Fibroblast of lung (primary cell): ENCODE measurements at places on chromosomes 12 and 14. TPM values are rescaled to one million over a fixed set of nuclear protein-coding genes. Genes with fewer than 3 reads are reported as not detected.

The CLIP1 gene
- total RNA-seq: 106 and 147 TPM in 2 replicates

The AJUBA gene
- total RNA-seq: 57.0 and 84.9 TPM in 2 replicates

The NEK9 gene
- 81.3 and 91.7 TPM in 2 replicates for total RNA-seq

The RD3L gene
- total RNA-seq: not detected in 2 replicates

The SELPLG gene
- 0.51 and 1.5 TPM in 2 replicates for total RNA-seq

The CCDC197 gene
- total RNA-seq: not detected in 2 replicates

The PMCH gene
- total RNA-seq: not detected in 2 replicates

- H3K27ac ChIP-seq: no peak overlapping the region
- no peaks in the 10 kb centered on the region for H3K36me3 ChIP-seq
- peaks cover 4% of the 10 kb centered on the region for H3K4me1 ChIP-seq
- DNase-seq: peak; percentile 64
These were observed 164.9 kb downstream of the NAV3 start for GRCh38 chr12:77995436-77996167.

DNA sequence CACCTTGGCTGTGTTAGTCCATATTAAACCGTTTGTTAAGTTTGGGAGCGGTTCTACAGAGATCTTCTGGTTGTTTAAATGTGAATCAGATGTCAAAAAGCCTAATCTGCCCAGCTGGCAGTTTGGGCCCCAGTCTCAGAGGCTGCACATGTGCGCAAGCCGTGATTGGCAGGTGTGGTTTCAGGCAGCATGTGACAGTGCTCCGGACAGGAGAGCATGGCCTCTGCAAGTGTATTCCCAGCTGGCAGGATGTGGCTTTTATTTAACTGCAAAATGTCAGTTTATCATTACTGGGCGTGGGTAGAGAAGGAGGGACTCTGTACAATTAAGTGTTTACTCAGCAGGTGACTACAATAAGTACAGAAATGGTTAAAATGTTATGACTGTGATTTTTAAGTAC, 77.5 kb downstream of the PELI2 start:
- H3K4me1 ChIP-seq: peaks cover 20% of the 10 kb centered on the region
- H3K27ac ChIP-seq: no peak overlapping the region
- peak; percentile 83 for DNase-seq
- H3K27me3 ChIP-seq: no peaks in the 10 kb centered on the region
- no peaks in the 10 kb centered on the region for H3K36me3 ChIP-seq

GRCh38 chr14:35512765-35513164, 21.2 kb upstream of the INSM2 start:
- H3K4me1 ChIP-seq: no peaks in the 10 kb centered on the region
- no peak overlapping the region for H3K27ac ChIP-seq
- no peaks in the 10 kb centered on the region for H3K27me3 ChIP-seq
- H3K36me3 ChIP-seq: no peaks in the 10 kb centered on the region

DNA sequence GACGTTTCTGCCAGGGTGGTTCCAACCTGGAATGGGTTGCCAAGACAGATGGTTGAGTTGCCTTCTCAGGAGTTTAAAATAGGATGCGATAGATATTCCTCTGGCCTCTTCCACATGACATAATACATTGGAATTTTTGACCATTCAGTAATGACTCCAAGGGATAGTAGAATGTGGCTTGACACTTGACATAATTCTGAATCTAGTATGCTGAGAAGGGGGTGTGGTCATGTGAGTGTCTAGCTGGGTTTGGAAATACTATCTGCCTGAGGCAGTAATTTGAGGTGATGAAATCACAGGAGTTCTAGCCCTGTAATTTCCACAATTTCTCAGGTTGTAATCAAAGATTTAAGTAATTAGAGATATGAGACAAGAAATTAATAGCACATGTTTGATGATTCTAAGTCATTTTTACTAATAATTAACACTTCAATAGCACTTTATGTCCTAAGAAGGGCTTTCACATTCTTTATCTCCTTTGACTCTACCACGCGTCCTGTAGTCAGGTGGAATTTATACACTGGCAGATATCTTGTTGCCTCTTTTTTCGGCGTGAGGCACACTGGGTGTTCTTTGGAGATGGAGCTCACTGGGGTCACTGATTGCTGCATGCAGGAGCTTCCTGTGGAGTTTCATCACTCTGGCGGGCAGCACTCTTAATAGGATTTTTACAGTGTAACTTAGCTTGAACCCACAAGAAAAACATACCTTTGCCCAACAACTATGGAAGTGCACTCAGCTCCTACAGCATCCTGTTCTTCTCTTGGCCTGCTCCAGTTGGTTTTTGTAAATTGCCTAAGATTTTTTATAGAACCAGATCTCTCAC, 3.2 kb upstream of the AMIGO2 start:
- no peaks in the 10 kb centered on the region for H3K27me3 ChIP-seq
- H3K36me3 ChIP-seq: no peaks in the 10 kb centered on the region
- H3K4me3 ChIP-seq: no peak overlapping the region
- peak; percentile 88 for DNase-seq

DNA sequence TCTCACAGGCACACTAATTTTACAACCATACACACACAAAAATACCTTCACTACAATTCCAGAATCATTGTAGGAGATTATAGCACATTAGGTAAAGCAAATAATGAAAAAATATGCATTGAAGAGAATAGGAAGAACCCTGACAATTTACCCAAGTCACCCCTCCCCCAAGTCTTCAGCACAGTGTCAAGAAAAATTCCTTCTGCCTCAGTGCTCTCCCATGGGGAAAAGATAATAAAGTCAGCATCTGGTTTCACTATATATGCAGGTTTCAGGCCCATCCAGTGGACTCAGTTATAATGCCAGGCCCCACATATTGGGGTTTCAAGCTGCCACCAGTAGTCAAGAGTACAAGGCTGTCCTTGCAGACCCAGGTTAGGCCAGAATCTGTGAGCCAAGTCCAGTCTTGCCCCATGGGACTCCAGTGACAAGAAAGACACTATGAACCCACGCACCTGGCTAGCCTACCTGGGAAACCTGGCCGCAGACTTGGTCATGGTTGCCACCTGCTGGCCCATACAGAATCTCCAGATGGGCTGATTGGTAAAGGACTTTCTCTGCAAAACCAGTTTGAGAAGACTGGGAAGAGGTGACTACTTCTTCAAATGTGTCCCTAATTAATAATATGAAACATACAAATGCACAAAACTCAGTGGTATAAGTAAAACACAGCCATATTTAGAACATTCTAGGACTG, 398.6 kb upstream of the FLRT2 start:
- no peaks in the 10 kb centered on the region for H3K36me3 ChIP-seq
- no peaks in the 10 kb centered on the region for H3K4me1 ChIP-seq
- no peak overlapping the region for H3K27ac ChIP-seq
- H3K27me3 ChIP-seq: no peaks in the 10 kb centered on the region

DNA sequence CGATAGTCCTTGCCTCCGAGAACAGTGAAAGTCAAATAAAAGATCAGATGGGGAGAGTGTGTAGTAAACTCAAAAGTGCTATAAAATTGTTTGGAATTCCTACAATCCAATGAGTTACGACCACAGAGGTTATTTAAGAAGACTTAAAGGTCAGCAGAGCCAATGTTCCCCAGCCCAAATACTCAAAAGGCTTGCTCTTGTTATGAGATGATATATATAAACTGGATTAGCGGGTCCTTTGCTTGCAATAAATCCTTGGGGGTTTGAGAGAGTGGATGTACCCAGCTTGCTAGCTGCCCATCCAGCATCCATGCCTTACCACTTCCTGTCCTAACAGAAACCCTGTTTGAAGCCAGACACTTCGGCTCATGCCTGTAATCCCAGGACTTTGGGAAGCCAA, 29.0 kb upstream of the MED13L start:
- no peak overlapping the region for H3K27ac ChIP-seq
- no peak for DNase-seq
- no peak overlapping the region for H3K4me3 ChIP-seq
- no peaks in the 10 kb centered on the region for H3K36me3 ChIP-seq

- H3K36me3 ChIP-seq: no peaks in the 10 kb centered on the region
- H3K27me3 ChIP-seq: no peaks in the 10 kb centered on the region
- no peak overlapping the region for H3K4me3 ChIP-seq
- peak; percentile 73 for DNase-seq
These were observed 90.1 kb downstream of the ADCK1 start for GRCh38 chr14:77889971-77890442.

DNA sequence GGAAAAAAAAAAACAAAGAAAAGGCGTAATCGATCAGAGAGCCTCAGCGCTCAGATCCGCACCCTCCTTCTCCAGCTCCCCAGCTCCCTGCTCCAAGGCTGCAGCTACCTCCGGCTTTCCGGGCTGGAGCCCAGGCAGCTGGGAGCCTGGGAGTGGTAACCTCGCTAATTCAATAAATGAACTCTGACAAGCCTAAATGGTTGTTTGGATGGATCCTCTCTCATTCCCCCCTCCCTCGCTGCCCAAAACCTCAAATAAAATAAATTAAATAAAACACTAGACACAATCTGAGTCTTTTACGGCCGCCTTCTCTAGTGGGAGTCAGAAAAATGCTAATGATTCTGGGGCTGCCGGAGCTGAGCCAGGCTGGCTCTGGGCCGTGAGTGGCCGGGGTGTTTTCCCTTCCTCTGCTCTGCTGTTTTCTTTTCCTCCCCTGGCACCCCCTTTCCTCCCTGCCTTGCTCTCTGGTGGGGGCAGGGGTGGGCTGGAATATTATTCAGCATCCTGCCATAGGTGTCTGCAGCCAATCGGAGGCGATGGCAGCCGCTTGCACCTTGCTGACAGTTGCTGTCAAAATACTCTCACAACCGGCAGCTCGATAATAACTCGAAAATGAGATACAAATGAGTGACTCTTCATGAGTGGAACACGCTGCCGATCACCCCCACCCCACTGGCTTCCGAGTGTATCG, 76.1 kb downstream of the RBM19 start:
- DNase-seq: no peak
- H3K27ac ChIP-seq: no peak overlapping the region
- no peak overlapping the region for H3K4me3 ChIP-seq

DNA sequence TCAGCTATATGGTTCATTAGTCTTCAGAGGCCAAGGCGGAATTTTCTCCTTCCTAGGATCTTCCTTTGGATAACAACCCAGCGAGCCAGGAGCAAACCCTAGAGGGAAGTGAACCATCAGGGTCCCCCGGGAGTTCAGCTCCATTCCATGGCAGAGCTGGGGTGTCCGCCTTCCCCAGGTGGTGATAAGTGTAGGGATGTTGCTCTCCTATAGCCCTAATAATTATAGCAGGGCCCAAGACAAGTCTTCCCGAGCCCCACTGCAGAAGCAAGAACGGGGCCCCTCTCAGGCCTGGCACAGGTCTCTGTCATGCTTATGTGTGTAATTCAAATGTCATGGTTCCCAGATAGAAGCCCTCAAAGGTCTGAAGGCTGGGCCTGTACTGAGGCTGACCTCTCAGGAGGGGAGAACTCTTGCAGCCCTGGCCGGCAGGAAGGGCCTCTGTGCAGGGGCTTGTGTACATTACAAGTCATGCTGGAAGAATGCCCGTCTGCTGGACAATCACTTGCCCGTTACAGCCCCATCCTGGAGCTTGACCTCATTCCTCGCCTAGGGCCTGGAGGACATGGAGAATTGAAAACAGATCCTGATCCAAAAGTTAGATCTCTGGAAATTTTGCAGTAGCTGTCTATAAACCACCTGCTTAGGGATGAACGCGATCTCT, 17.3 kb downstream of the LRTM2 start:
- peak; percentile 48 for DNase-seq
- no peak overlapping the region for H3K27ac ChIP-seq
- no peaks in the 10 kb centered on the region for H3K36me3 ChIP-seq
- no peak overlapping the region for H3K4me3 ChIP-seq

DNA sequence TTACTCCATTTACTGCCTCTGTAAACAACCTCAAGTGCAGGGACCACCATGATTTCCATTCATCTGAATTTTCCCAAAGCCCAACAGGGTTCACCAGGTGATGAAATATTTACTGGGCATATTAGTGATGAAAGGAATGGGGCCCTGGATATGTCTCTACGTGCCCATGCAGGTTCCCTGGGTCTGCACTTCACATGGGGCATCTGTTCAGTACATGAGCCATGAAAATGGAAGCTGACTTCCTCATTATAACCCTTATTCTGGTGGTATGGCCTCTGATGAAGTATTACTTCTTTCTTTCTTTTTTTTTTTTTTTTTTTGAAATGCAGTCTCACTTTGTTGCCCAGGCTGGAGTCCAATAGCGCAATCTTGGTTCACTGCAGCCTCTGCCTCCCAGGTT, 26.5 kb upstream of the CORO1C start:
- no peaks in the 10 kb centered on the region for H3K36me3 ChIP-seq
- no peak overlapping the region for H3K27ac ChIP-seq
- H3K27me3 ChIP-seq: no peaks in the 10 kb centered on the region
- no peaks in the 10 kb centered on the region for H3K4me1 ChIP-seq
- DNase-seq: no peak

- no peak for DNase-seq
- no peaks in the 10 kb centered on the region for H3K27me3 ChIP-seq
- no peak overlapping the region for H3K4me3 ChIP-seq
- H3K36me3 ChIP-seq: no peaks in the 10 kb centered on the region
- H3K27ac ChIP-seq: no peak overlapping the region
These were observed 202.8 kb downstream of the ANO2 start for GRCh38 chr12:5742258-5742657.

DNA sequence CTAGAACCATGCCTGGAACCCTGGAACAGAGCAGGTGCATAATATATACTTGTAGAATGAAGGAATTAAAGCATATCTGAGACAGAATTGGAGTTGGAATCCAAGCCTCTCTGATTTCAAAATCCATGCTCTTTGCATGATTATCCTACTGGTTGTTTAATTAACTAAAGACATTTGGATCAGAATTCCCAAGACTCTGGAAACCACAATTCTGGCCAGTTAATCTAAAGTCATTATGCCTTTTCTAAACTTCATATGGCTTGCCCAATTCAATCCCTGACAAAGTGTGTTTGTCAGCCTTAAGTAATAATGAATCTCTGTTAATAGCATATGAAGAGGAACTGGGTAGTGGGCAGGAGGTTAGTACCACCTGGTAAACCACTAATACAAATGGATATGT, 422.6 kb downstream of the ATP23 start:
- H3K27me3 ChIP-seq: no peaks in the 10 kb centered on the region
- peaks cover 28% of the 10 kb centered on the region for H3K4me1 ChIP-seq
- no peak overlapping the region for H3K4me3 ChIP-seq

DNA sequence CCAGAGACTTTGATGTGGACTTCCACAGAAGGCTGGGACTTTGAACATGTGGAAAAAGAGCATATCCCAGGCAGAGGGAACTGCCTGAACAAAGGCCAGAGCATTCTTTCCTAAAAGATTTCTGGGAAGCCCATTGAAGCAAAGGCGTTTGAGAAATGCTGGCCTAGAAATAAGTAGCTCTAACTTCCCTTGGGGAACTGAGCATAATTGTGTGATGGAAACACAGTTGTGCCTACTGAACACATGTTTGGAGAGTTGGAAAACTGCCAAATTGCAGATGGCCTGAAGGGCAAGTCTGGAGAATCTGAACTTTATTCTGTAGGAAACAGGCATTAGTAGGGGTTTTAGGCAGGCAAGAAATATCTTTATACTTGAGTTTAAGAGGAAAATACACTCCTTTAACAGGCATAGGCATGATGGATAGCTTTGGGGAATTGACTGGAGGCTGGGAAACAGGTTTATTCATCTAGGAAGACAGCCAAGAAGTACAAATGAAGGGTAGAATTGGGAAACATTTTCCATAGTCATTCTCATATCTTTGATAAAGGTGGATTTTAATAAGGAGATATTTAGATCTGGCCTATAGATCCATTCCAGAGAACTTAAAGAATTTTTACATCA, 134.1 kb downstream of the TPH2 start:
- H3K4me1 ChIP-seq: no peaks in the 10 kb centered on the region
- no peak overlapping the region for H3K27ac ChIP-seq
- DNase-seq: no peak
- H3K36me3 ChIP-seq: no peaks in the 10 kb centered on the region
- H3K27me3 ChIP-seq: no peaks in the 10 kb centered on the region
